ENCODE measurements at places on chromosomes 2 and 18. TPM values are rescaled to one million over a fixed set of nuclear protein-coding genes. Genes with fewer than 3 reads are reported as not detected.

DNA sequence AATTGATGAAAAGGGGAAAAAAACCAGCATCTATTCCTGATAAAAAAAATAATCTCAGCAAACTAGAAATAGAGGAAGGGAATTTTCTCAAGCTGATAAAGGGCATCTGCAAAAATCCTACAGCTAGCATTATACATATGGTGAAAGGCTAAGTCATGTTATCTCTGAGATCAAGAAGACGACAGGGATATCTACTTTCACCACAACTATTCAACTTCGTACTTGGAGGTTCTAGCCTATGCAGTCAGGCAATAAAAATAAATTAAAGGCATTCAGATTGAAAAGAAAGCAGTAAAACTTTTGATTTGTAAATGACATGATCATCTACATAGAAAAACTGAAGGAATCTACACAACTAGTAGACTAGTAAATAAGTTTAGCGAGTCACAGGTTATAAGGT, 58.2 kb downstream of the CAB39 start:
- no peak for DNase-seq

DNA sequence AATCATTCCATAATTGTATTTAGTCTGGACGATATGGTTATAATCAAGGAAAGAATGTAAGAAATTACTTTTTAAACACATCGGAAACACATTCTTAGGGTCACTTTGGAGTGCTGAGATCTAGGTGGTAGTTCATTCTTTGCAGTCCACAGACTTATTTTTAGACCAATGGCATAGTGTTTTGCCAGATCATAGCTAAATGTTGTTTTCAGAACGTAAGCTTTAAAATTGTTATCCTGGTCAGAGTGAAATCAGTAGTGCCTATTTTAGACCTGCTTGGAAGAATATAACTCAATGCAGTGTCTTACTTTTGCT, 4.3 kb downstream of the MYL12A start:
- DNase-seq, result no peak

DNA sequence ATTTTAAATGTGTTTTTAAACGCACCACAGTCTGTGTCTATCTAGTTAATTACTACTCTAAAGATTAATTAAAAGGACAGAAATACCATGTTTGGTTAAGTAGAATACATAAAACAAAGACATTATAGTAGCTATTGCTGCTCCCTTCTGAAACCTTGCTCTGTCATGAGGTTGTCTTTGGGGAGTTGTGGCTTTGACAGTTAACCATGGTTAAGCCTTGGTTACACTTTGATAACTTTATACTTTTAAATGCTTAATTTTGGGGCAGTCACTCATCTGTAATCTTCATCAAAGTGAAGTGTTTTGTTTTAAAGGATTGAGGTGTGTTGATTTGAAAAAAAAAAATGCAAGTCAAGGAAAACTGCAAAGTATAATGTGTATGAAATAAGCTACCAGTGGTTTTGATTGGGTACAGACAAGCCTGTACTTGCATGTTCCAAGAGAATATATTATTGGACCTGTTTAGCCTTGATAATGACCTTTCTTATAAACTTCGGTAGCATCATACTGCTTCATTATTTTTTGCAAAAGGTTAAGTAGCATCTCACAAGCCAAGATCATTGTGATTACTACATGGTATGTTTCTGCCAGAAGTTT, 29.8 kb upstream of the TBR1 start:
- DNase-seq, result no peak

GRCh38 chr2:179443180-179443579, 178.5 kb upstream of the SESTD1 start:
- no peak for DNase-seq

DNA sequence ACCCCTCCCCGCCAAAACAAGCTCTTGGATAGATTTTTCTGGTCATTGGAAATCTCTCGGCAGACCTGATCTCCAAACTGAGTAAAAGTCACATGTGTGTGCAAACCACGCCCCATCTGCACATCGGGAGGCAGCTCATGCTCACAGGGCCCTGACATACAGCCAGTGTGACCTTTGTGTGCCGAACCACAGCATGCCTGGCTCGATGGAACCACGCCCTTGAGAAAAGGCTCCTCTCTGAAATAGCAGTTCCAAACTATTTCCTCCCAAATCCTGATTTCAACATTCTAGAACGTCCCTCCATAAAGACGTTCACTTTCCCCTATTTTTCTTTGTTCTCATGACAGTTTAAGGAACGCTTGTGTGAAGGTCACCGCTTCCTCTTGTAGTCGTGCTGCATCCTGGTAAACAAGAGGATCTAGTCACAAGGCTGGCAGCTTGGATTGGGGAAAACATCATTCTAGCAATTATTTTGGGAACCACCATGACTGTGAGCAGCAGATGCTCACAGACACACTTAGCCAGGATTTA, 59.3 kb upstream of the MAP4K4 start:
- DNase-seq, result no peak

DNA sequence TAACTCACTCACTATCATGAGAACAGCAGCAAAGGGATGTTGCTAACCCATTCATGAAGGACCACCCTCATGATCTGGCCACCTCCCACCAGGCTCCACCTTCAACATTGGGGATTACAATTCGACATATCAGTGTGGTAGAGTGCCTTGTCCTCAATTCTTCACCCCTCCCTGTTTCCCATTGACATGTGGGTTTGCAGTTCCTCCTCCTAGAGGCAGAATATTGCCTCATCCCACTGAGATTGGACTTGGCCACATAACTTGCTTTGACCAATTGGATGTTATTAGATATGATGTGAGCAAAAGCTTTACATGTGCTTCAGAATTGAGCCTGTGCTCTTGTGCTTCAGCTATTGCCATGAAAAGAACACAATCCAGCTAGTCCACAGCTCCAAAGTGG, 217.0 kb upstream of the CXCR4 start:
- DNase-seq, result no peak

GRCh38 chr2:58006952-58007284, 39.7 kb upstream of the VRK2 start:
- DNase-seq, result no peak

DNA sequence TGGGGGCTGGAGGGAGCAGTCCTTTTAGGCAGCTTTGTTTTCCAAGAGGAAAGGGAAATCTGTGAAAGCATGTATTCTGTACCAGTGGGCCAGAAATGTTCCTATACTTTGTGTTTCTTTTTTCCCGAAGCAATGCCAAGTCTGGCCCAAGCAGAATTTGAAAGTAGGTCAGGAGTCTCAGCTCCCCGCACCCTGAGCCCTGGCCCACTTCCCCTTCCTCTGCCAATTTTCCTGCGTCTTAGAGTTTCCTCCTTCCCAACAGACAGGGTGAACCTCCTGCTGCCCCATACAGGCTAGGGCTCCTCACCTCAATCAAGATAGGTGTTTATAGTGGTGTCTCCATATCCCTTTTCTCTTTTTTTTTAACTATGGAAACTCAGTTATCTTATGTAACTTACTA, 65.3 kb downstream of the KCTD18 start:
- no peak for DNase-seq

DNA sequence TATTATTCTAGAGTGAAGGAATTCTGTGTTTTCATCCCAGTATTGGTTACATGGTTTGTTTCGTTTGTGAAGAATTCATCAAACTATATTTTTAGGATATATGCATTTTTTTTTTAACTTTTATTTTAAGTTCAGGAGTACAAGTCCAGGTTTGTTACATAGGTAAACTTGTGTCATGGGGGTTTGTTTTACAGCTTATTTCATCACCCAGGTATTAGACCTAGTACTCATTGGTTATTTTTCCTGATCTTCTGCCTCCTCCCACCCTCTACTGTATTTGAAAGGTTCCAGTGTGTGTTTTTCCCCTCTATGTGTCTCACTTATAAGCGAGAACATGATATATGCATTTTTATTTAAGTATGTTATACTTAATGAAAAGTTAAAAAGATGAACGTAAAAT, 47.6 kb downstream of the SCN9A start:
- no peak for DNase-seq

- no peak for DNase-seq
These were observed 42.4 kb downstream of the MEIS1 start for GRCh38 chr2:66477135-66477842.

GRCh38 chr2:168528469-168528868, 72.4 kb downstream of the CERS6 start:
- DNase-seq, result no peak

DNA sequence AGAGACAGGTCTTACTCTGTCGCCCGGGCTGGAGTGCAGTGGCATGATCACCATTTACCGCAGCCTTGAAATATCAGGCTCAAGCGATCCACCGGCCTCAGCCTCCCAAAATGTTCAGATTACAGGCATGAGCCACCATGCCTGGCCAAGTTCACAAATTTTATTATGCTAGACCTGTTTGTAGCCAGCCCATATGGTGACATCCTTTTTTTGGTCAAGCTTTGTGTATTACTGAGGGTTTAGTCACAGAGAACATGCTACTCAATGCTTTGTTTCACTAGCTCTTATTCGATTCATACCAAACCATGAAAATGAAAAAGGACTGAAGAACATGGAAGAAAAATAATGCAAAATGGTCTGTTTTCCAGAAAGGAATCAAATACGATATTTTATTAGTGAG, 41.4 kb downstream of the DGKD start:
- no peak for DNase-seq

GRCh38 chr2:15745350-15745749, 153.7 kb downstream of the DDX1 start:
- DNase-seq, result no peak

- no peak for DNase-seq
These were observed 10.7 kb downstream of the ZBTB14 start for GRCh38 chr18:5284808-5285207.

DNA sequence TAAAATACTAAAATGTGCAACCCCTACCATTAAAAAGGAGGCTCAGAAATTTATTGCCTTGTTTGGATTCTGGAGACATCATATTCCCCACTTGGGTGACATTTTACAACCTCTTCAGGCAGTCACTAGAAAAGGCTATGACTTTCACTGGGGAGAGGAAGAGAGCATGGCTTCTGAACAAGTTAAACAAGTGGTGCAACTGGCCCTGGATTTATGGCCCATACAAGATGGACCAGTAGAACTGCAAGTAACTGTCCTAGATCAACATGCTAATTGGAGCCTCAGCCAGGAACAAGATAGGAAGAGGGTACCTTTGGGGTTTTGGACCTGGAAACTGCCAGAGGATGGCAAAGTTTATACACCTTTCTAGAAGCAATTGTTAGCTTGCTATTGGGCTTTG, 4.0 kb upstream of the DSG2 start:
- DNase-seq, result no peak

- no peak for DNase-seq
These were observed 112.8 kb downstream of the UPP2 start for GRCh38 chr2:158214431-158214830.

DNA sequence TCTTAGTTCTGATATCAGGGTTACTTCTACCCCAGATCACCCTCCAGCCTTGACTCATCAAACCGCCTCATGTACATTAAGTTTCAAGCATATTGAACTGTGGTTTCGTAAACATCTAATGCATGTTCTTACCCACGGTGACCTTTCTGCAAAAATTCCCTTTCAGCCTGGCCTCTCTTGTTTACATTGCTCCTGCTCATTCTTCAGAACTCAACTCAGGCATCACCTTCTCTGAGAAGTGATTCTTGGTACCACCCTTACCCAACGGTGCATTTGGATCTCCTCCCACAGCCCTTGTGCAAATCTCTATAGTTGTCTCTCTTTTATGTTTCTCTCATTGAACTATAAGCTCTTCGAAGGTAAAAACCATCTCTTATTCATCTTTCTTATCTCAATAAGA, 503.1 kb upstream of the PKDCC start:
- DNase-seq, result no peak

GRCh38 chr2:67669168-67669567, 272.0 kb downstream of the ETAA1 start:
- no peak for DNase-seq

- no peak for DNase-seq
These were observed 330.4 kb upstream of the SLC14A2 start for GRCh38 chr18:45284851-45285250.

GRCh38 chr2:151228847-151229512, 32.7 kb downstream of the RBM43 start:
- DNase-seq, result no peak

DNA sequence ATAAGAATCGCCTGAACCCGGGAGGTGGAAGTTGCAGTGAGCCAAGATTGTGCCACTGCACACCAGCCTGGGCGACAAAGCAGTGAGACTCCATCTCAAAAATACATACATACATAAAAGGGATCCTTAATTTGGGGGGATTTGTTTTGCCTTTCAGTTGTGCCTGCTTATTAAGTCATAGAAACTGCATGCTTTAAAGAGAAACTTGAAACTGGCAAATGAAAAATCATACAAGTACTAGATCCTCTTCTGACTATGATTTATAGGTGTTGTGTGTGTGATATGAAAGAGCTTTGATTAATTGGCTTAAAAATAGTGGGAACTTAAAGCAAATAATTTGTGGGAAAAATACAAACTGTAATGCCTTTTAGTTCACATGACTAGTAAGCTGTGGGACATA, 963.7 kb downstream of the CNTNAP5 start:
- no peak for DNase-seq

Gene SFT2D3
- polyA plus RNA-seq, result 5.2 TPM

Gene INO80C
- 43.5 TPM for polyA plus RNA-seq

Gene TEX44
- not detected for polyA plus RNA-seq

Gene SERPINB7
- polyA plus RNA-seq, result not detected

Gene LINC00305
- not detected for polyA plus RNA-seq

Gene RHOB
- polyA plus RNA-seq, result 173 TPM

Gene NYAP2
- polyA plus RNA-seq, result 0.20 TPM

Gene EHD3
- 14.9 TPM for polyA plus RNA-seq

Gene SGPP2
- 17.2 TPM for polyA plus RNA-seq

Gene CPS1
- 1.5 TPM for polyA plus RNA-seq
